ENCODE measurements at places on chromosomes 2 and 18.

DNA sequence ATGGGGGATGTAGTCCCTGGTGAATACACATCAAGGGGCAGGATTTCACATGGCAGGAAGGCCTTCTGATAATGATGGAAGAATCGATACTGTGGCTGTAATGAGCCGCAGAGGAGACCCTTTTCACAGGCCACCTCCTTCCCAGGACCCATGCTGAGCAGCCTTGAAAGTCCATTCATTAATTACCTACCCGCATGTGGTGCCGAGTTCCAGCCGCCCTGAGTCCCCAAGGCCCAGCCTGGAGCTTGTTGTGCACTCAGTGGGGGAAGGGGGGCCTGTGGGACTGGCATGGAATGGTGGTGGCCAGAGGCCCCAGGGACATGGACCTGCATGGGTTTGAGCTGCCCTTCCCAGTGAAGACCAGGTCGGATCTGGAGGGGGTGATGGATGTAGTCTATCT lies 25.5 kb downstream of the ASB18 start:
- DNase-seq, result no peak

DNA sequence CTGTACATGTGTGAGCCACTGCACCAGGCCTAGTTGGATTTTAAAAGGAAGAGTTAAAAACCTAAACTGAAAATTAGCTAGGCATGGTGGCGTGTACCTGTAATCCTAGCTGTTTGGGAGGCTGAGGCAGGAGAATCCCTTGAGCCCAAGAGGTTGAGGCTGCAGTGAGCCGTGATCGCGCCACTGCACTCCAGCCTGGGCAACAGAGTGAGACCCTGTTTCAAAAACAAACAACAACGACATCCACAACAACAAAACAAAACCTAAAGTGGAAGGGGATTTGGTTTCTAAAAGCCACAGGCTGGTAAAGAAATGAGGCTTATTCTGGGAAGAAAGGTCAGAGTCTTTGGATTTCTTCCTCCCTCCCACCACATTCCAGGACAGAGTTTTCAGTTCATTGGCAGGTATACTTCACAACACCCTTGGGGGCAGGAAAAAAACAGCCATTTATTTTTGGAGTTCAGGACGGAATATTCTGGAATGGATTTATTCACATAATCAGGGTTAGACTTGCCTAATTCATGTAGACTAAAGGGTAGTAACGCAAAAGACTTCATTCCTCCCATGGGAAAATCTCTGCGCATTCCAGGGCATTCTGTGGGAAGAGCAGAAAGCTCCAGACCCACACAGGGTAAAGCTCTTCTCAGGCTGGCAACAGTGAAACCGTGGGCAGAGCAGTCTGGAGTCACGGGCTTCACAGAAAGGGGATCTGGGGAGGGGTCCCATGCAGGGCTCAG lies 34.9 kb downstream of the TEX44 start:
- no peak for DNase-seq

- no peak for DNase-seq
These were observed 59.2 kb upstream of the ATL2 start for GRCh38 chr2:38436227-38436664.

GRCh38 chr18:48803518-48803917 lies 147.2 kb downstream of the SMAD7 start:
- DNase-seq, result no peak

DNA sequence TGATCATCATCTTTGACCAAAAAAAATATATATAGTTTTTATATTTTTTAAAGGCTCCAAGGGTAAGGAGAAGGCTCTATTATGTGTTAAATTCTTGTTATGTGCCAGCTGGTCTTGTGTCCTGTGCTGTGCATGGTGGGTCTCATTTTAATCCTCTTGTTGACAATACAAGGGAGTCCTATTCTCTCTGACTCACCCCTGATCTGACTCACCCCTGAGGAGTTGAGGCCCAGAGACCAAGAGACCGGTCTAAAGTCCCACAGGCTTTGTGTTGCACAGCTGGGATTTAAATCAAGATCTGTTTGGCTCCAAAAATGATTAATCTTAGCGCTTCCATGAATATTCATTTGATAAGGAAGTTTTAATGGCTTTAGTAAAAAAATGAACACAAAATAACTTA lies 25.7 kb downstream of the MC2R start:
- DNase-seq, result no peak

GRCh38 chr18:68830256-68831045 lies 32.6 kb downstream of the CCDC102B start:
- DNase-seq, result no peak

DNA sequence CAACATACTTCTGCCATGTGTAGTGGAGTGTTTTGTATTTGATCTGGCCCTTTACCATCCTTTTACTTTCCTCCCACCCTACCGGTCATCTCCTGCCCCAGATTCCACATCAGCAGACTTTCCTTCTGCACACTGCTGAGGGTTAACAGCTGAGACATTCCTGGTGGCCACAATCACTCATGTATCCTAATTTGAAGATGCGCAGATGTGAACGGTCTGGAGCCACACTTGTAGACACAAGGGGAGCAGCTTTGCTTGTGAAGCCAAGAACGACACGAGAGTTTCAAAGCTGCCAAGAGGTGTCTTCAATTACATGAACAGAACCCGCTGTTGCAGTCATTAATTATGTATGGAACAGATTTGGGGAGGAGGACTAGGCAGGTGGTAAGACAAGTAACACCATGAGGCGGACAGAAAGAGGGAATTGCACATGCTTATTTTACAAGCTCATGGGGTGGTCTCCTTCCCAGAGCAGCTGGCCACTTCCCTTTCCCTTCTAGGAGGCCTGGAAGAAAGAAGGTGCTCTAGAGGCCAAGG lies 260.7 kb upstream of the KLHL29 start:
- no peak for DNase-seq

DNA sequence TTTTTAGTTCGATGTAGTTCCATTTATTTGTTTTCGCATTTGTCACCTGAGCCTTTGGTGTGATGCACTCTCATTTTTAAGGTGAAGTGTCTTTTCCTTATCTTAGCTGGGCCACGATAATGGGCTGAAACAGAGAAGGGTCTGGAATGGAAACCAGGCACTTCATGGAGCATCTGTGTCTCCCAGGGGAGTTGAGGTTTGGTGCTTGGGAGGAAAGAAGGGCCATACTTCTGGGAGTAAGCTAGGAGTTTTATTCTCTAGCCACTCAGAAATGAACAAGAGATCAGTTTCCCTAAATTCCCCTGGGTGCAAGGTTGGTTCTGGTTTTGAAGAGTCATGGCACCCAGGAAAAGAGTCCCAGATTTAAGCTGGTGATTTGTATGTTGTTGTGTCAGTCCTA lies 179.4 kb upstream of the CXCR4 start:
- DNase-seq, result no peak

DNA sequence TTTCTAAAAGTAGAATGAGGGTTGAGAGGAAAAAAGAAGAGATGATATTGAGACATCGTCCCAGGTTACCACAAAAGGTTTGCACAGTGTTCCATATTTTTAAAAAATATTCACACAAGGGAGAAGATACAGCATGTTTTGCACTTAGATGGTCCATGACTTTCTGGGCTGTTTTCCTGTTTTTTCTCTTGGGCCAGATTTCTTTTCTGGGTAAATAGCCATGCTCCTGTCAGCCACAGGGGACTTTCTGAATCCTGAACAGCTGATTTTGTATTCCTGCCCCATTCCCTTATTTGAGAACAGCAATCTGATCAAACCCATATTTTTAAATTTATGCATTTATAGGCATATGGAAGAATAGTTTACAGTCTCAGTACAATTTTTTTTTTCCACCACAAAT lies 185.9 kb upstream of the NRP2 start:
- DNase-seq, result no peak

DNA sequence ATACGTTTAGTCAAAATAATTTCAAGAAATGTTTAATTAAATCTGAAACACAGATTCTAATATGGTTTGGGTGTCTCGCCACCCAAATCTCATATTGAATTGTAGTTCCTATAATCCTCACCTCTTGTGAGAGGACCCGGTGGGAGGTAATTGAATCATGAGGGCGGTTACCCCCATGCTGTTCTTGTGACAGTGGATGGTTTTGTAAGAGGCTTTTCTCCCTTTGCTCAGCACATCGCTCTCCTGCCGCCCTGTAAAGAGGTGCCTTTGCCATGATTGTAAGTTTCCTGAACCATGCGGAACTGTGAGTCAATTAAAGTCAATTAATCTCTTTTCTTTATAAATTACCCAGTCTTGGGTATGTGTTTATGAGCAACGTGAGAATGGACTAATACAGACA lies 1045.1 kb upstream of the POU3F3 start:
- DNase-seq, result no peak

GRCh38 chr2:122682356-122682755 lies 926.9 kb downstream of the TSN start:
- DNase-seq, result no peak

DNA sequence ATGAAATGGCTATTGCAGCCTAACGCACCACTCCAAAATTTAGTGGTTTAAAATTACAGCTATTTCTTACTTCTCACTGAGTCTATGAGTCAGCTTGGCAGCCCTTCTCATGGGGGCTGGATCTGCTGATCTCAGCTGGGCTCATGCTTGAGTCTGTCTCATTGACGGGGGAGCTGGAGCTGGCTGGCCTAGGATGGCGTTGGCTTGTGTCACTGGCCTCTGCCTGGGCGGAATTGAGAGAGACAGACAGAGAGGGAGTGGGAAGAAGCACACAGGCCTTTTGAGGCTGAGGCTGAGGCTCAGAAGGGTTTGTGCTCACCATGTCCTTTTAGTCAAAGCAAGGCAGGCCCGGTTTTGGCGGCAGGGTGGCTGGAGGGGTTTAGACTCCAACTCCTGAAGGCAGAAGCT lies 412.1 kb upstream of the MYT1L start:
- DNase-seq, result no peak

- DNase-seq, result no peak
These were observed 126.4 kb upstream of the MGAT5 start for GRCh38 chr2:134127496-134127895.

- DNase-seq, result no peak
These were observed 3.4 kb upstream of the TXNL1 start for GRCh38 chr18:56641714-56642337.

GRCh38 chr2:219985017-219985416 lies 357.6 kb downstream of the SLC4A3 start:
- DNase-seq, result no peak

GRCh38 chr2:159050426-159050825 lies 82.0 kb downstream of the TANC1 start:
- no peak for DNase-seq

DNA sequence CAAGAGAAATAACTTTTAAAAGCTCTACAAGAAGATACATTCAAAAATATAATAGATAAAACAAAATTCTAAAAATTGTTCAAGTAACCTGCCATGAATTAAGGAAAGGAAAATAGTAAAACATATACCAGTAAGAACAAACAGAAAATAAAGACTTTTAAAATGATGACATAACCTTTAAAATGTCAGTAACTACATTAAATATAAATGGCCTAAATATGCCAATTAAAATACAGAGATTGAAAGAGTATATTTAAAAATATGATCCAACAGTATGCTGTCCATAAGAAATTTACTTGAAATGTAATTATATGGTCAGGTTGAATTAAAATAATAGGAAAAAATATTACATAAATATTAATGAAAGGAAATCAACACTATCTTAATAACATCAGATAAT lies 911.7 kb upstream of the POU3F3 start:
- DNase-seq, result no peak

GRCh38 chr2:71790226-71791060 lies 337.1 kb downstream of the DYSF start:
- DNase-seq, result no peak

DNA sequence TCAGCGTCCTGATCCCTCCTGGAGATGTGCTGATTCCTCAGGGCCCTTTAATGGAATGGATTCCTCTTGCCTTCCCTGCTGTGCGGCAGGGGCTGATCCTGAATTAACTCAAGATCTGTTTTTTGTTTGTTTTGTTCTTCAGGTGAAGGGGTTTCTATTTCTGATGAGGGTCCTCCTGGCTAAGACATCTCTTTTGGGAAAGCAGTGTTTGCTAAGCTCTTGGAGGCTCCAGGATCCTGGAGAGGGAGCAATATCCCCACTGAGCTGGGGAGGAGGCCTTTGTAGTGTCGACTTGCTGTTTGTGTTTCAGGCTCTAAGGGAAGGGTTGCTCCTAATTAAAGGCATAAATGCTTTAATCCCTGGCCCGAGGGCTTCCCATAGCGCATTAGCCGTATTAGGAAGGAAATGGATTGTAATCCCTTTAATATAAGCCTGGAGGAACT lies 65.3 kb upstream of the FOXI3 start:
- DNase-seq, result no peak

DNA sequence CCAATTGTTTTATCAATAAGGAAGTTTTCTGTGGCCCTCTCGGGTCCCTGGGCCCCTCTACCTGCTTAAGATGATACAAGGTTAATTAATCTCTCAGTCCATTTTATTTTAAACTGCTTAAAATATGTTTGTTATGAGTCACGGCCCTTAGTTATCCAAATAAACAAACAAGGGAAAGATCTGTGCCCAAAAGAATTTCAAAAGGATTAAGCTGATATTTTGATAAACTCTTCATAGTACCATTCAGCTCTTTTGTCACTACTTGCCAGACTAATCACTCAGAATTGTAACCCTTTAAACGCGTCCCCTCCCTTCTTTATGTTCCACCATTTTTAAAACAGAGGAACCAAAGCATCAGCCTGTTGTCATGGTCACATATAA lies 144.7 kb upstream of the STK17B start:
- no peak for DNase-seq

DNA sequence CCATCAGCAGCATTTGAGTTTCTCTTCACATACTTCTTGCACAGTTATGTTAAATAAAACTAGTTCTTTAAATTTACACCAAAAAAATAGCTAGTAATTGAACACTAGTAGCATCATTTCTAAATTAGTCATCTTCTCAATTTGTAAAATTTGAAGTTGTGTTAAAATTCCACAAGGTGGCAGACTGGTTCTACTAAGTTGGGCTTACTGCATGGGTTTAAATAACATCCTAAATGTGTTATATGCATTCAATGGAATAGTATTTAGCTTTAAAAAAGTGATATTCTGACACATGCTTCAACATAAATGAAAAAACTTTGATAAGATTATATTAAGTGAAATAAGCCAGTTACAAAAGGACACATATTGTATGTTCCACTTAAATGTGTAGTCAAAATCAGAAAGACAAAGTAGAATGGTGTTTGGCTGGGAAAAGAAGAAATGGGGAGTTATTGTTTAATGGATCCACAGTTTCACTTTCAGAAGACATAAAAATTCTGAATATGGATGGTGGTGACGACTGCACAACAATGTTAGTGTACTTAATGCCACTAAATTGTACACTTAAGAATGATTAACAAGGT lies 28.7 kb upstream of the RPRD1A start:
- no peak for DNase-seq

DNA sequence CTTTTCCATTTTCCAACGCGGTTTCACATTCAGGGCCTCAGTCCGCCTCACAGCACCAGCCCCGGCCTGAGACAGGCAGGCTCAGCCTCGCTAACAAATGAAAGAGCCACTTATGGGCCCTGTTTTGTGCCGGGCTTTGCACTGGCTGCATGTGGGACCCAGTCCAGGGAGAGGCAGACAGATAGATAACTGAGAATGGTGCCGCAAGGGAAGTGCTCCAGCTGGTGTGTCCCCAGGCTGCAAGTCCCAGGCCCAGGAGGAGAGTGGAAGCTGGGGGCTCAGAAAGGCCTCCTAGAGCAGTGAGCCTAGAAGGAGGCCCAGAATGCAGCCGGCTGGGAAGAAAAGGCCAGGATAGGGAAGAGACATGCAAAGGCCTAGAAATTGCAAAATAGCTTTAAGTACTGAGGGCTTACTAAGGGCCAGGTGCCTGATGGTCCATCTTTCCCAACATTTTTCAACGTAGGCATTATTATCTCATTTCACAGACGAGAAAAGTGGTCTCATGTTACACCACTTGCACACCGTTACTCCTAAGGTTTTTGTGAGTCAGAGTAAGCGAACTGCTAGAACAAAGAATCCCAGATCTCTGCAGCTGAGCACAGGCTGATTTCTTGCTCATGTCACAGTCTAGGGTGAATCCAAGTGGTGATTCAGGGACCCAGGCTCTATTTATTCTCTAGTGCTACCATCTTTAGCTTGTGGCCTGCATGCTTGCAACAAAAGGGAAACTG lies 26.0 kb downstream of the ADRA2B start:
- peak; percentile 18 for DNase-seq
